ENCODE measurements at places on chromosomes 13 and 19.

- no peak for DNase-seq
These were observed 2030.7 kb upstream of the PCDH20 start for GRCh38 chr13:63446329-63446728.

DNA sequence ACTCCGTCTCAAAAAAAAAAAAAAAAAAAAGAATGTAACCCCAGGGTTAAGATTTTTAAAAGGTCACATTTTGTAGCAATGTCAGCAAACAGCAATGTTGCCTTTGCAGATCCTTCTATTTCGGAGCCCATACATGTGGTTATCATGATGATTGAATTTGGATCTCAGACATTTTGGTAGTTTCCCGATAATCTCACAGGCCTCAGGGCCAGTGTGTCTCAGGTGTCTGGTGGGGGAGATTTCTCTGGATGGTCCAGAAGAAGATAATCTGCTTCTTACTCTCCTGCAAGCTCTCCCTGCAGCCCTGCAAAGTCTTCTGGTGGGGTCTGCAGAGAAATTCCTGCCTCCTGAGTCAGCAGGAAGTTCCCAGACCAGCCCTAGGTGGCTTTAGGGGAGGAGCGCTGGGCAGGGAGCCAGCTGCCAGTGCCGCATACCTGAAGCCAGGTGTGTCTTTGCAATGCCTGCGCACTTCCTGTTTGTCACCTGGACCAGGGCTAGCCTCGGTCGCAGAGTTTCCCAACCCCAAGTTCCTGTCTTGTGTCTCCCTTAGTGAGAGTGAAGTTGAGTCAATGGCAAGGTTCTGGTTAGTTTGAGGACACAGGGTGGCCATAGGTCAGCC is 1.4 kb downstream of the SH2D3A start:
- no peak for DNase-seq

GRCh38 chr19:43525836-43526771 is 897 bp downstream of the ETHE1 start:
- peak; percentile 70 for DNase-seq

DNA sequence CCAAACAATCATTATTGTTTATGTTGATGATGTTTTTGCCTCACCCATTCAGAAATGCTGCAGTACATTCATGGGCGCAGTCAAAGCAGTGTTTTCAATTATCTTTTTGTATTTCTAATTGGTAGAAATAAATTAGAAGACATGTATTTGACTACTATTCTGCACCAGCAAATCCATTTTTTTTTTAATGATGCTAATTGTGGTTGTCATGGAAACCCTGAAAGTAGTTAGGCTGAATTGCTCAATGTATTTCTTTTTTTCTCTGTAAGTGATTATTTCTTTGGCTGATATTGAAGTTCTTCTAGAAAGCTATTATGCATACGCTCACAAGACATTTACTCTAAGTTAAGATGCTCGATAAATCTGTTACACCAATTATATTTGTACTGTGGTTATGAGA is 101.2 kb downstream of the RFC3 start:
- no peak for DNase-seq

- no peak for DNase-seq
These were observed 82.8 kb upstream of the ZNF536 start for GRCh38 chr19:30289336-30289735.

DNA sequence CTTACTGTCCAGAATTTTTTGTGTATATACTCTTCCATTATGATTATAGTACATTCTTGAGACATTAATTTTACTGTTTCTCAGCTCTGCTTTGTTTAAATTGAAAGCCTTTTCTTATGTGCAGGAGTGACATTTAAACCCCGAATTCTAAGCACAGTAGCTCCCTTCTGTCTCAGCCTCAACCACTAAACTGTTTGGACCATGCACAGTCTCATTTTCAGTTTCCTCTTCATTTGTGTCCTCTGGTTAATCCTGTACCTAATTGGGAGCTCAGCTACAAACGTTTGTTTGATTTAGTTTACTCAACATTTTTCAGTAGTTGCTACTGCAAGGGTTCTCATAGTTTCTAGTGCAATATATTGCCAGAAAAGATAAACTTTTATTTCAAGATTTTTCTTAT is 206.3 kb downstream of the SLITRK5 start:
- DNase-seq = no peak

GRCh38 chr13:110361365-110361911 is 54.4 kb downstream of the COL4A2 start:
- DNase-seq = no peak

- no peak for DNase-seq
These were observed 51.3 kb downstream of the WDR87 start for GRCh38 chr19:37855098-37855497.

GRCh38 chr19:29515706-29516357 is 10.0 kb upstream of the VSTM2B start:
- DNase-seq = no peak

- DNase-seq = peak; percentile 61
These were observed 7.5 kb downstream of the ARL11 start for GRCh38 chr13:49635599-49636433.

DNA sequence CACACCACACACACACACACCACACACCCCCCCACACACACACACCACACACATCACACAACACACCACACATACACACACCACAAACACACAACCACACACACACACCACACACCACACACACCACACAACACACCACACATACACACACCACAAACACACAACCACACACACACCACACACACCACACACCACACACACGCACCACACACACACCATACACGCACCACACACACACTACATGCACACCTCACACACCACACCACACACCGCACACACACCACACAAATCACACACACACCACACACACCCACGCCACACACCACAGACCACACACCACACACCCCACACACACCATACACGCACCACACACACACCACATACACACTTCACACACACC is 83.5 kb downstream of the ZNF557 start:
- no peak for DNase-seq

- peak; percentile 62 for DNase-seq
These were observed 75.9 kb downstream of the ESD start for GRCh38 chr13:46721054-46721453.

DNA sequence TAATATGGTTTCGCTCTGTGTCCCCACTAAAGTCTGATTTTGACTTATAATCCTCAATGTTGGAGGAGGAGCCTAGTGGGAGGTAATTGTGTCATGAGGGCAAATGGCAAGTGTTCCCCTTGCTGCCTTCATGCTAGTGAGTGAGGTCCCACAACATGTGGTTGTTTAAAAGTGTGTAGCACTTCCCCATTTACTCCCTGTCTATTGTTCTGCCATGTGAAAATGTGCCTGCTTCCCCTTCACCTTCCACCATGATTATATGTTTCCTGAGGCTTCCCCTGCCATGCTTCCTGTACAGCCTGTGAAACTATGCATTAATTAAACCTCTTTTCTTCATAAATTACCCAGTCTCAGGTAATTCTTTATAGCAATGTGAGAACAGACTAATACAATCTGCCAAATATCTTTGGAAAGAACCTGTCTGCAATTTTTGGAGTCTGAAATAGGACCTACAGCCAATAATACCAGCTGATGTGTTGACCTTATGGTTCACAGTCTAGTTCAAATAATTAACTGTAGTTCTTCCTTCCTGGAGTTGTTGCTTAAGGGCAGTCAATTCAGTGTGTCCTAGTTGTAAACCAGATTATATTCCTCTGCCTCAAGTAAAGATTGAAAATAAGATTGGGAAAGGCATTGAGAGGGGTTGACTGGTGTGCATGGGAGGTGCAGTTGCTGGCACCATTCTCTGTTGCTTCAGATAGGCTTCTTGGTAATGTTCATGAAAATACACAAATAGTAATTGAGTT is 1442.9 kb downstream of the SLITRK1 start:
- DNase-seq = no peak

GRCh38 chr19:1269478-1270212 is 513 bp downstream of the CIRBP start:
- peak; percentile 95 for DNase-seq

All from activated CD8-positive, alpha-beta memory T cell treated with anti-CD3 and anti-CD28 coated beads for 24 hours (primary cell).